Dermis blood vessel endothelial cell (primary cell): ENCODE measurements at places on chromosomes 12 and 14. TPM values are rescaled to one million over a fixed set of nuclear protein-coding genes. Genes with fewer than 3 reads are reported as not detected.

DNA sequence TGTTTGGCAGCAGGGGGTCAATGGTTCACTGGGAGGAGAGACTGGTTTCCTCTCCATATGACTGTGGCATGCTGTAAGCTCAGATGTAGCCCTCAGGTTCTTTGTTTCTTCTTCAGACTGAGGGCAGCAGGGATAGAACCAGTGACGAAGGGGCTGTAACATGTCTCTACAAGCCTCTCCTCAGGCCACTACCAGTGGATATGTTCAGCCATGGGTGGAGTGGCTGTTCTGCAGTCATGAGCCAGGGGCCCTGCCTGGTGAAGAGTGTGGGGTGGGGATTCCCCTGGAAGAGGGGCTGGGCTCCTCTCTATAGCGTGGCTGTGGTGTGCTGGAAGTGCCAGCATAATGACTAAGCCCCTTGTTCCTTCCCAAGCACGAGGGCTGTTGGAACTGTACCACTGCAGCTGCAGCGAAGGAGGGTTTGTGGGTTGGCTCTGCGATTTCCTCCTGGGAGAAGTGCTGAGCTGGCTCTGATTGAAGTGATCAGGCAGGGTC is 55.8 kb downstream of the CMAS start:
- DNase-seq = peak; percentile 61

DNA sequence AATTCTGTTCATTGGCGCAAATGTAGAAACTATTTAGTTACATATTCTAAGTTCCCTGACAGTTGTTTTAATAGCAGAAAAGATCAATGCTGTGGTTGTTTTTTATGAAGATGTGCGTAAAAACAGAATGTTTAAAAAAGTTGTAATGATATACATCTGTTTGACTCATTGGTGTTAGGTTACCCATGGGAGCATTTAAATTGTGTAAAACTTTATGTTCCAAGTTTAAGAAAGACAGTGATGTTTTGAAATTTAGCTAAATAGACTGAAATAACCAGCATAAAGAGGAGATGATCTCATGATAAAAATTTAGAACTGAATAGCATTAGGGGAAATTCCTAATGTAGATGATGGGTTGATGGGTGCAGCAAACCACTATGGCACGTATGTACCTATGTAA is 3.6 kb downstream of the PELI2 start:
- DNase-seq = no peak

DNA sequence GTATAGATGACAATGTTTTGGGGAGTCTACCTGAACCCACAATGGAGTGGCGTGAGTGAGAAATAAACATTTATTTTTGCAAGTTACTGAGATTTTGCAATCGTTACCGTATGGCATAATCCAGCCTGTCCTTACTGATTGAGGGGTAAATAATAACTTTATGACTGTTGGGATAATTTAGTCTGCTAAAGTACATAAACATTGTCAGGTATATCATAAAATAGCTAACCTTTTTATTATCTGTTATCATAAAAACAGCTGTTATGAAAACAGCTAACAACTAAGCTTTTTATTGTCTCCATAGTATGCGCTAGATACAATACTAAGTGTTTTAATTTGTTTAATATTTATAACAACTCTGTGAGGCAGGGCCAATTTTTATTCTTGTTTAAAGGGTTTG is 10.3 kb downstream of the ACSS3 start:
- DNase-seq = no peak

Gene SDSL
- total RNA-seq = 2.4 and 3.3 TPM in 2 replicates

DNA sequence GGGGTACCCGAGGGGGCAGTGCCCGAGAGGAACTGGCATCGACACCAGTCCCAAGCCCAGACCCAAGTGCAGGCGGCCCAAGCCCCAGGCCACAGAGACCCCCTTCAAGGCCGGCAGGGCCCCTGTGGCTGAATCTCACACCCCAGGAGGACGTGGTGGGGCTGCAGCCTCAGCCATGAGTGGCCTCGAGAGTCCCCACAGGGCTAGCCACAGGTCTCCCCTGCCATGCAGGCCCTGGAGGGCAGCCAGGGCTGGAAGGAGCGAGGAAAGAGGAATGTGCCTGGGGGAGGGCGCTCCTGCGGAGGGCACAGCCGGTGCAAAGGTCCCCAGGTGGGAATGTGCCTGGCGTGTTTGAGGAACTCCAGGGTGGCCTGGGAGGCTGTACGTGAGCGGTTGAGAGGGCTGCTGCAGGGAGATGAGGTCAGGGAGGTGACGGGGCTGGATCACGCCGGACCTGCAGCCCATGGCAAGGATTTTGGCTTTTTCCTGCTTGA is 86.1 kb downstream of the NCOR2 start:
- DNase-seq = no peak

- DNase-seq = no peak
Measured at GRCh38 chr14:55523321-55523720, 56.7 kb upstream of the KTN1 start.

DNA sequence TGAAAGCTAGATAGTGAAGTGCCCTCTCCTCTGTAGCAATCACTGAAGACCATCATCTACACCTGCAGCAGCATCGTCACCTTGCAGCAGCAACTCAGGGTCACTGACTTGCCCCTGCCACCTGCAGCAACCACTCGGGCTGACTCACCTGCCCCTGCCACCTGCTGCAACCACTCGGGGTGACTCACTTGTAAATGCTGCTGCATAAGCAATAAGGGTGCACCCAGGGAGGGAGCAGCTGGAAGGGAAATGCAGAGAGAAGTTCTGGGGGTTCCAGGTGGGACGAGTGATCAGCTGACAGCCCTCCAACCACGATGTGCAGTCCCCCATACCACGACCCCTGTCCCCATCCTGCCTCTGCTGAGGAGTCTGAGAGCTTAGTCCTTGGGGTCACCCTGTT is 357.1 kb upstream of the SFSWAP start:
- DNase-seq = no peak

Gene EML5
- total RNA-seq = under 0.01 and 0.19 TPM in 2 replicates

GRCh38 chr14:79278286-79278797 is 933.0 kb downstream of the DIO2 start:
- no peak for DNase-seq

DNA sequence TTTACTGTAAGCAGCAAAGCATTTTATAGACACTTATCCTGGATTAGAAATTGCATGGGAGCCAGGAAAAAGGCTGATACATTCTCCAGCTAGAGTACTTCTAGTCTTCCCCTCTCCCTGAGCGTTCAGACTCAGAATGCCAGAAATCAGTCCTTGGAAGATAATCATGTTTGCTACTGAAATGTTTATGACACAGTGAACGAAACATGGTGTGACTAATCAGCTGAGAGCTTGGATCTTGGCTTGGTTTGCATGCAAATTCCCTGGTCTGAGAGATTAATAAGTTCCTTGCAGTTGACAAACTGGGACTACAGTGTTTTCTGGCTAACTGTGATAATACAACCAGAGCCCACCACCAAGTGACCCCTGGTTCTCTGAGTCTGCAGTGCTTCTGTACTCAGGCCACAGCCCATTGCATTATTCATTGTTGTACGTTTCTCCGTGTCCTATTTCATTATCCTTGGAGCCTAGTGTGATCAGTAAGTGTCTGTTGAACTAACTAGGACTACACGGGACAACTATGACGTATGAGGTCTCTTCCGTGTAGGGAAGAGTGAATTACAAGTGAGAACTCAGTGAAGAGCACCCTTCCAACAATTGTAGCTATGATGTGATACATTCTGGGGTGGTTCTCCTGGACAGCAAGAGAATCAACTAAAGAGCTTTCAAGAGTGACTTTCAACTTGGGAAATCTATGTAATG is 34.6 kb upstream of the EVL start:
- peak; percentile 40 for DNase-seq

DNA sequence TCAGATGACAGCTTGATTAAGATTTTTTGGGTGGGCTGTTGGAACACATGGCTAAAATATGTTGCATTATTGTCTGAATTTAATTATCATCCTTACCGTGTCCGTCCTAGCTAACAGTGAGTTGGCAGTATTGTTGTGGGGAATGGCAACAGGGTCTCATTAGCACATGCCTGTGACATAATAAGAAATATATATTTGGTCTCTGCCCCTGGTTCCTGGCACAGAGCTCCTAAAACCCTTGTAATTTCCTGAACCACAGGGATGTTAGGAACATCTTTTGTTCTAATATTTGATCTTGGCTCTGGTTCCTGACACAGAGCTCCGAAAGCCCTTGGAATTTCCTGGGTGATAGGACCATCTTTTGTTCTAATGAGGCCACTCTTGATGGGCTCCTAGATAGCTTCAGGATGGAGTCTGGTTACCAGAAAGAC is 76.0 kb downstream of the SYNE2 start:
- peak; percentile 62 for DNase-seq

Gene FOXG1
- total RNA-seq = not detected in 2 replicates

Gene SLC35E3
- 4.6 and 14.0 TPM in 2 replicates for total RNA-seq

Gene TAS2R20
- 2.2 and 3.6 TPM in 2 replicates for total RNA-seq

Gene PRPF39
- total RNA-seq = 28.9 and 44.4 TPM in 2 replicates

DNA sequence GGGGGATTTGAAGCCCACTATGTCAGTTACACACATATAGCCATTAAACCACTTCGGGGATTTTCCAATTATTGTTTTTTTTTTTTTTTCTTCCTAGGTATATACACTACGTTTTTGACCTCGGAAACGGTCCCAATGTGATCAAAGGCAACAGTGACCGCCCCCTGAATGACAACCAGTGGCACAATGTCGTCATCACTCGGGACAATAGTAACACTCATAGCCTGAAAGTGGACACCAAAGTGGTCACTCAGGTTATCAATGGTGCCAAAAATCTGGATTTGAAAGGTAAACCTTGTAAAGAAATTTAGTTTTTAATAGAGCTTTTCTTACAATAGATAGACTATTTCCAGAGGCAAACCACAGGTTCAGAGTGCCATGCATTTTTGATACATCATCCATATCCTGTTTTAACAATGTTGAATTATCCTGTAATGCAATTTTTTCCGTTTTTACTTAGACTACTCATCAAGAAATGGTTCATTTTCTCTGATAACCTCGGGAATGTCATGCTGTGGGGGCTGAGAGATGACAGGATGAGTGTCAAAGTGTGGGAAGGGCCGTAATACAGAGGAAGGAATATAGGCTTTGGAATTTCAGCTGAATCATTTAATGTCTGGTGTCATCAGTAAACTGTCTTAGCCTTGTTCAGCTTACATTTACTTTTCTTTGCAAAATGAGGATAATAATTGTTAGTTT is 797.1 kb downstream of the NRXN3 start:
- peak; percentile 61 for DNase-seq
